SK-MEL-5 (cell line): ENCODE measurements at places on chromosomes 4 and X.

- no peak for DNase-seq
These were observed 105.4 kb downstream of the GPC3 start for GRCh38 chrX:133880032-133880443.

DNA sequence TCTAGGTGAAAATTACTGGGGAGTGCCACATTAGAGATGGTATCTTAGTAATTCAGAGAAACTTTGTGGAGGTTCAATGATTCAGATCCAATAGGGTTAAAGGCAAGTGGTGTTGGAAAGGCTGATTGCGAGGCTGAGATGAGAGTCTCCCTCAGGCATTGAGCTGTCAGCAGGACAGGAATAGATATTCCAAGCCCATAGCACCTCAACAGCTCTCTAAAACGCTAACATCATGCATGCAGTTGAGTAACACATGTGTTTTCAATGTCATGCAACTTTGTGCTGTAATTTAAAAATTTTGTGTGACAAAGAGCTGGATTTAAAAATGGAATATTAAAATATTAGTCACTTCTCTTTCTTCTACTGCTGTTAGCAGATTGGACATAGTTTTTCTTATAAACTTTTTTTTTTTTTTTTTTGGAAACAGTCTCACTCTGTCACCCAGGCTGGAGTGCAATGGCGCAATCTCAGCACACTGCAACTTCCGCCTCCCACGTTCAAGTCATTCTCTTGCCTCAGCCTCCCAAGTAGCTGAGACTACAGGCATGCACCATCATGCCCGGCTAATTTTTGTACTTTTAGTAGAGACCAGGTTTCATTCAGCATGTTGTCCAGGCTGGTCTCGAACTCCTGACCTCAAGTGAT is 173.5 kb upstream of the C1QTNF7 start:
- DNase-seq = no peak

GRCh38 chr4:46931981-46932380 is 22.9 kb upstream of the COX7B2 start:
- peak; percentile 65 for DNase-seq

DNA sequence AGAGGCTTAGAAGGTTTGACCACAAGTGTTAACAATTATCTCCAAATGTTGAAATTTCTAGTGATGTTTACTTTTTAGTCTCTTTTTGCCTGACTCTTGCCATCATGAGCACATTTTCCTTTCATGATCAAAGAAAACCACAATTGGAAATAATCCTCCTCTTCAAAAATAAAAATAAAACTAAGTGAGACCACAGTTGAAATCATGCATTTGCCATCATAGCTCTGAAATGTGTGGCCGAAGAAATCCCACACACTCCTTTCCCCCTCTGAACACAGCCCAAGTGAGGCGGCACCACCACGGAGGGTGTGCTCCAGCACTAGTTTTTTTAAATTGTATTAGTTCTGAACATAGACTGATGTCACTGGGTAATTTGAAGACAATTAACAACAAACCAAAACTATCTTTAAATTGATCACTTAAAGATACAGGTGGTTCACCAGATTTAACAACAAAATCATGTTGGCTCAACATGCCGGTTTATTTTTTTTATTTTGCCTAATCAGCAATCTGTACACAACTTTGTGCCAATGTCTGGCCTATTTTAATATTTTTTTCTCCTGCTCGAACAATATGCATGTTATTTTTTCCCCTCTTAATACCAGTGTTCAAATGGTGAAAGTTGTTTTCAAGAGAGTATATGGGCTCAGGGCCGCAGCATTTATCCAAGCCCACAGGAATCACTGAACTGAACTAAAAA is 17.6 kb downstream of the APBB2 start:
- DNase-seq = no peak

GRCh38 chr4:99165978-99166377 is 21.9 kb upstream of the ADH4 start:
- DNase-seq = no peak

DNA sequence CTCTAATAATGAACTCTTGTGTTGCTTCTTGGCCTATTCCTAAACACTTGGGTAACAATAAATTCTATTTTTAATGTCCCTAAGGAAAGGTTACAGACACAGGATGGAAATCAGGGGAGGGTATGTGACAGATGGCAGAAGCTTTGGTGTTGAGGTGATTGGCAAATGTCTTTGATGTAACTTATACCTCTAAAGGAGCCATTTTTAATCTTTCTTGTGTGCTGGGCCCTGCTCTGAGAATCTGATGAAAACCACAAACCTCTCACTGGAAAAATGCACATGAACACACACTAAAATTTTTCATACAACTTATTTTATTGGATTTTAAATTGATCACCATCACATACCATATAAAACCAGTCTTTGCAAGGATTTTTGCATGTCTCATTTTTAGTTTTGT is 17.7 kb downstream of the FRYL start:
- DNase-seq = no peak

DNA sequence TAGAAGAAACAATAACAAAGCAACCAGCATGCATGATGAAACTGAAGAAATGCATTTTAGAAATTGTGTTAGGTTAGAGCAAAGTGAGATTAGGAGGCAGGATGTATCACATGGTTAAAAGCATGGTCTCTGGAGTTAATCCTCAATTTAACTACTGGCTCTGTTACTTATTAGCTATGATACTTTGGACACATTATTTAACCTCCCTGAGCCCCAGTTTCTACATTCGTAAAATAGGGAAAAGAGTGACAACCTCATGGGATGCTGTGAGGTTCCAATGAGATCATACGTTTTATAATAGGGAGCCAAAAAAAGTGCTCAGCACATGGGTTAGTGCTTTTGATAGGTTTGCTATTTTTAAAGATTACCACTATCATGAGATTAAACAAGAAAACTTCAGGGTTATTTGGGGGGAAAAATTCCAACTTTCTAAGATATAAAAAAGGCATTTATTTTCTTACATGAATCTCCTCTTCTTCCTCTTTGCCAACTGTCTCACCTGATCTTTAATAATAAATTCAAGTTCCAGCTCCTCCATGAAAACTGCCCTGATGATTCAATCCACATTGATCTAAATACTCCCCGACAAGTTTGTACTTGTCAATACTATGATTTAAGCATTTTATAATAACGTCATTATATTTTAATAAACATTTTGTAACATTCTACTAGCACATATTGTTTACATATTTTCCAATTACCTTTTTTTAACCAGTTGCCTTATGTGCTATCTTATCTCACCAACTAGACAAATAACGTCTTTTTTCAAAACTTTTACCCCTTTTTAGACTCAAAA is 4.6 kb downstream of the SEC31A start:
- no peak for DNase-seq

- no peak for DNase-seq
These were observed 98.3 kb downstream of the HMX1 start for GRCh38 chr4:8773124-8773931.
